Left lobe of liver (tissue), 2 donors: ENCODE measurements at places on chromosomes 3 and 15. TPM values are rescaled to one million over a fixed set of nuclear protein-coding genes. Genes with fewer than 3 reads are reported as not detected.

The SAMD7 gene
- total RNA-seq: not detected

The PPP1R14D gene
- total RNA-seq: not detected

The EPHB1 gene
- total RNA-seq: 8.1 TPM

The SLC22A13 gene
- 0.50 TPM for total RNA-seq

The AGTR1 gene
- total RNA-seq: 25.5 TPM

The KNG1 gene
- total RNA-seq: 1,019 TPM

The BFSP2 gene
- not detected for total RNA-seq

The TEX55 gene
- total RNA-seq: not detected

The CPNE9 gene
- not detected for total RNA-seq

The REC114 gene
- total RNA-seq: not detected

The MAN2C1 gene
- 96.1 TPM for total RNA-seq

DNA sequence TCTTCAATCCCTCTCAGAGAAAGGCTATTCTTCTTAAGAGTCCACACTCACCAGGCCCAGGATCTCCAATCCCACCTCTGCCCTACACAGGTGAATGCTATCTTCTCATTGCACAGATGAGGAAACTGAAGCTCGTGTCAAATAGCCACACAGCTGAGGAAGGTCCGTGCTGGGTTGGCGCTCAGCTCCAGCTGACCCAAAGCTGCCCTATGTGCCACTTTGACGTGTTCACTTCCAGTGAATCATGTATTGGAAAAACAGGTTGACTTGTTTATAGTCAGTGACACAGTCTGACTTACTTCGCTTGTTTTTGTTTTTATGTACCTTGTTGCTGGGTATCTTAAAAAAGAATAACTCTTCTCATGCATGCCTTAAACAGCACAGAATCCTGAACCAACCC is 32.4 kb upstream of the ALDH1A3 start:
- no peak for DNase-seq

GRCh38 chr3:180707896-180708295 is 28.6 kb upstream of the CCDC39 start:
- DNase-seq: no peak

GRCh38 chr15:41971895-41972252 is 483 bp downstream of the EHD4 start:
- DNase-seq: no peak

DNA sequence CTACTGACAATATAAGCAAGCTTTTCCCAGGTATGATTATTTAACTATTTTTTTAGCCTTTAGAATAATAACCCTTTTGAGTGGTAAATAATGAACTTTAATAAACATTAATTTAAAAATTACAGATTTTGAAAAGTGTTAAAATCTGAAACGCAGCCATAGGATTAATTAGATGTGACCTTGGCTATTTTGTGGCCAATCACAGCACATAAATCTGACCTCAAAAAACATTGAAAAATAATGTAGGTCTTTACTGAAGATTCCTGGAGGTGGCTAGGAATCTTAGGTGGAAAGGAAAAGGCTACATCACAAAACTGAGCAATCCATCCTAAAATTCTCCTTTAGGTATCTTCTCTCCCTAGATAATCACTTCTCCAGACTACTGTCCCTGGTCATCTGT is 18.1 kb downstream of the SCG3 start:
- no peak for DNase-seq

- DNase-seq: no peak
These were observed 816.0 kb downstream of the SQOR start for GRCh38 chr15:46450810-46451182.

- DNase-seq: no peak
These were observed 972 bp downstream of the UBA5 start for GRCh38 chr3:132661101-132661500.

DNA sequence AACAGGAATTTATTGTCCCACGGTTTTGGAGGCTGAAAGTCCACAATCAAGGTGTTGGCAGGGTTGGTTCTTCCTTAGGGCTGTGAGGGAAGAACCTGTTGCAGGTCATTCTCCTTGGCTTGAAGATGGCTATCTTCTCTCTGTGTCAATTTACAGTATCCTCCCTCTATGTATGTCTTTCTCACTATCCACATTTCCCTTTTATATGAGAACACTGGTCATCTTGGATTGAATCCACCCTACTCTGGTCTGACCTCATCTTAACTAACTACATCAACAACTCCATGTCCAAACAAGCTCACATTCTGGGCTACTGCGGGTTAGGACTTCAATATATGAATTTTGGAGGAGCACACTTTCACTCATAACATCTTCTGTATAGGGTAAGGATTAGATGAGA is 61.9 kb downstream of the CLDN1 start:
- no peak for DNase-seq

GRCh38 chr3:44309500-44309899 is 29.1 kb upstream of the TCAIM start:
- no peak for DNase-seq

DNA sequence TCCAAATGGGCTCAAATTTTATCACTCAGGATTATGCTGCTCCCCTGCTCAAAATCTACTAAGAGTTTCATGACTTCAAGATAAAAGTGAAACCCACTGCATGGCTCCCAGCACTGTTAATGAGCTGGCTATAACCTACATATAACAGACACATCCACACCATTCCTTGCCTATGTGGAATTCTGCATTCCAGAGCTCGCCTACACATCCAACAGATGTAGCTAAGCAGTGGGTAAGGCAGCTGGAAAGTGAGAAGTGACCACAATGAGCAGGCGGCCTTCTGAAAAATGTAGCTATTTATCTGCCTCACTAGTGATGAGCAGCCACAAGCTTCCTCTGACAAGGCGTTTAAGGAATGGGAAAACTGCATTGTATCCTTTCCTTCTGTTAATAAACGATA is 92.0 kb upstream of the TRIM42 start:
- no peak for DNase-seq

GRCh38 chr15:96330064-96330449 is 443 bp upstream of the NR2F2 start:
- DNase-seq: no peak

- DNase-seq: peak; percentile 73
These were observed 23.2 kb upstream of the VILL start for GRCh38 chr3:37967260-37967881.

GRCh38 chr15:22988811-22989210 is 8.6 kb upstream of the CYFIP1 start:
- DNase-seq: no peak

- DNase-seq: no peak
These were observed 18.6 kb downstream of the PIK3R4 start for GRCh38 chr3:130728037-130728436.

GRCh38 chr15:36897834-36898233 is 202.5 kb downstream of the MEIS2 start:
- DNase-seq: no peak

DNA sequence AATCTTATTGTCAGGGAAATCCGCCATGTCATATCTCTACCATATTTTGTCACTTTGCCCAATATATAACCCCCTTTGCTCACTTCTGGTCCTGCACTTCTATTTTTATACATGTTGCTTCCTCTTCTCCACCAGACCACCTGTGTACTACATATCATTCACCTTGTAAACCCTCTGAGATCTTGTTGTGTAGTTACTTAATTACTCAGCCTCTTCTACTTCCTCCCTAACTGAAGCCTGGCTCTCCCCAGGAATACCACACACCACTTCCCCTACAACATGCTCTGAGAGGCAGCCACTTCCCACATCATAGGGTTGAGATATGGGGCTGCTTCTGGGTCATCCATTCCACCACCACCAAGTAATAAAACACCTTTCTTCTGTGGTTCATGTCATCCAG is 10.0 kb downstream of the HEXA start:
- no peak for DNase-seq

DNA sequence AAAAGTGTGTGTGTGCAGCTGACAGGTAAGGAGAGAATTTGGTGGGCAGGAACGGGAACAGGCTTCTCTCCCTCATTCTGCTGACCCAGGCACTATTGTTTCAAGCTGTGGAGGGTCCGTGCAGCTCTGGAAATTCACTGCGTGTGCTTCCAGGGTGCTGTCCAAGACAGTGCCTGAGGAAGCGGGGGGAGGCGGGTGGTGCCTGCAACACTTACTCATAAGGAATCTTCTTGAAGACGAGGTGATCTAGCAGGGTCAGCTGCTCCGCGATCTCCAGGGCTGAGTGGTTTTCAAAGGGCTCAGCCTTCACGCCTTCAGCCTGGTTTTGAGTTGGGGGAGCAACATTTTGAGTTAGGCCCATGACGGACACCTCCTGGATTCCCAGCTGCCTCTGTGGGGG is 46.6 kb upstream of the CTSH start:
- no peak for DNase-seq

GRCh38 chr3:56422316-56422715 is 46.0 kb downstream of the ERC2 start:
- DNase-seq: no peak

- no peak for DNase-seq
These were observed 14.3 kb downstream of the TGFBR2 start for GRCh38 chr3:30620402-30621360.

DNA sequence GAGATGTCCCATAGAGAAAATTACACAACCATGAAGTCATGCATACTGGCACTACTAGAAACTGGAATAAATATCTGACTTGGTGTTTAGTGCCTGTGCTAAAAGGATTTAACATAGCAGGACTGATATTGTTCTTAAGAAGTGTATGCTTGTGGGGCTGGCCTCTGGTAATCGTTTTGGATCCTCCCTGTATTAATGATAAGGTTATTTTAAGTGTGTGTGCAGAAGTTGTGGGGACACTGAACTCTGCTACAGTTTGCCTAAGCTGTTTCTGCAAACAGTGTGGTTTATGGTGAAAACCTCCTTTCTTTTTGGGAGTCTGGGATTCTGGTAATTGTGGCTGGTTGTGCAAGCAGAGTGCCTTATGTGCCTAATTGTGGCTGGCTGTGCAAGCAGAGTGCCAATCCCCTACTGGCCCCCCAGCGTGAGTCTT is 120.8 kb downstream of the CLASP2 start:
- DNase-seq: no peak

DNA sequence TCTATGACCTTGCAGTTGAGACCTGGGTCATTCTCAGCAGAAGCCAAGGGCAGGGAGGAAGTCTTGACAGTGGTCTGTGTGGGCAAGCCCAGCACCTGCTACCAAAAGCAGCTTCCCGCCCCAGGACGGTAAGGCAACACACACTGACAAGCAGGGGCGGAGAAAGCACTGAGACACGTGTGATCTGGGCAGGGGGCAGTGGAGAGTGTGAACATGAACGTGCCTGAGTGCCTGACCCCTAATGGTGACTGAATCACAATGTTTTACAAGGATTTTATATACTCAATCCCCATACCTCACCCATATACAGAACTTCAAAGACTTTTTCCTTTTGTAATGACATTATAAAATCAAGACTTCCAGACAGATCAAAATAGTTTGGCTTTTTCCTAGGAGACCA is 35.2 kb downstream of the ANP32A start:
- peak; percentile 33 for DNase-seq

DNA sequence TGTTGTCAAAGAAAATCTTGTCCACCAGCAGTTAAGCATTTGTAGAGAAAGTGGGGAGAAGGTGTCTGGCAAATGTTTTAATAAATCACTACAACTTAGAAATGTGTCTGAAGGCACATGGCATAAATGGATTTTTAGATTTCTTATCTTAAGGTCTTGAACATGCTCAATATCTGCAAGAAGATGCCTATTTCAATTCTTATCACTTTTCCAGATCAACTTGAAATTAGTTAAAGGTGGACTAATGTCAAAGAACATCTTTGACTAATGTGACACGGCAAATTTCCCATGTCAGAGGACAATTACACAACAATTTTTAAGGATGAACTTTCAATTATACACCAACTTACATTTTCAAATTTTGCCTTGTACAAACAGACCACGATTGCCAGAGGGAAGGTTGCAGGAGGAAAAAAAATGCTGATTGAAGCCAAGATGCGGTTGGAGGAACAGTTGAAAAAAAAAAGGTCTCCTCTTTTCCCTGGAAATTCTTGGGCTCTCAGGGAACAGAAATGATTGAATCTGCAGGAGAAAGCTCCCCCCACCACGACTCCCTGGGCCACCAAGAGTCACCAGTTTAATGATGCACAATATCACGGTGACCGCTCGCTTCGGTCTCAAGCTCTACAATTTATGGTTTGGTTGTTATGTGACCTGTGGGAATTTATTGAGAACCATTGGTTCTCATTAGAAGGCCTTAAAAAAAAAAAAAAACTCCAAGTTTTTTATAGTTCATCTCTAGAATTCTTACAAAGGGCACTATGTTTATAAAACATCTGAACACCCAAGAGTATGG is 507.6 kb upstream of the ADAMTS9 start:
- DNase-seq: no peak

DNA sequence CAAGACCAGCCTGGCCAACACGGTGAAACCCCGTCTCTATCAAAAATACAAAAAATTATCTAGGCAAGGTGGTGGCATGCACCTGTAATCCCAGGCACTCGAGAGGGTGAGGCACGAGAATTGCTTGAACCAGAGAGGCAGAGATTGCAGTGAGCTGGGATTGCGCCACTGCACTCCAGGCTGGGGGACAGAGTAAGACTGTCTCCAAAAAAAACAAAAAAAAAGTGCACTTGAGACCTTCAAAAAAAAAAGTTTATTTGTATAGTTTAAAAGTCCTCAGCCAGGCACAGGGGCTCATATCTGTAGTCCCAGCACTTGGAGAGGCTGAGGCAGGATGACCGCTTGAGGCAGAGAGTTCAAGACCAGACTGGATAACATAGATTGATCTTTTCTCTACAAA is 2.1 kb downstream of the PBRM1 start:
- peak; percentile 63 for DNase-seq
